ENCODE measurements at places on chromosomes 2 and 18. TPM values are rescaled to one million over a fixed set of nuclear protein-coding genes. Genes with fewer than 3 reads are reported as not detected.

DNA sequence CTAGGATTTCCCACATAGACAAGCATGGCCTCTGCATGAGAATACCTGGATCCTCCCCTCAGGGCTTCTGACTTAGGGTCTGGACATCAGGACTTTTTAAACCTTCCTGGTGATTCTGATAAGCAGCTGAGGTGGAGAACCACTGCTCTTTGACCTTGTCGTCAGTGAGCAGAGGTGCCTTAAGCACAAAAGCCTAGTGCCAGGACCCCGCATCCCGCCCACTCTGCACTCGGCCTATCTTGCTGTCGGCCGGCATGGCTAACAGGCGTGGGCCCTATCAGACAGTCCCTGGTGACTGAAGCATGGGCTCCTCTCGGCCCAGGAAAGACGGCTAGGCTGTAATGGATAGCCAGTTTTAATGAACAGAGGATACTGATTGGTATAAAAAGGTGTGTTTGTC lies 6.2 kb downstream of the ANKRD23 start:
- peaks cover under 1% of the 10 kb centered on the region for H3K36me3 ChIP-seq
- no peak overlapping the region for H3K27ac ChIP-seq
- peaks cover 8% of the 10 kb centered on the region for H3K4me1 ChIP-seq
- DNase-seq = no peak

- H3K4me1 ChIP-seq = no peaks in the 10 kb centered on the region
- no peak for DNase-seq
- H3K27me3 ChIP-seq = no peaks in the 10 kb centered on the region
- H3K27ac ChIP-seq = no peak overlapping the region
- H3K4me3 ChIP-seq = no peak overlapping the region
- H3K36me3 ChIP-seq = no peaks in the 10 kb centered on the region
These were observed 997.9 kb upstream of the CELF4 start for GRCh38 chr18:38563396-38563980.

- H3K27me3 ChIP-seq = no peaks in the 10 kb centered on the region
- peaks cover 27% of the 10 kb centered on the region for H3K4me1 ChIP-seq
- no peak overlapping the region for H3K4me3 ChIP-seq
- DNase-seq = no peak
These were observed 176.5 kb upstream of the SPRED2 start for GRCh38 chr2:65608916-65609315.

- H3K27me3 ChIP-seq = no peaks in the 10 kb centered on the region
- H3K27ac ChIP-seq = peak overlapping the region; percentile 57
- H3K36me3 ChIP-seq = no peaks in the 10 kb centered on the region
- H3K4me1 ChIP-seq = peaks cover 49% of the 10 kb centered on the region
These were observed 364.3 kb upstream of the SPHKAP start for GRCh38 chr2:228545748-228546145.

DNA sequence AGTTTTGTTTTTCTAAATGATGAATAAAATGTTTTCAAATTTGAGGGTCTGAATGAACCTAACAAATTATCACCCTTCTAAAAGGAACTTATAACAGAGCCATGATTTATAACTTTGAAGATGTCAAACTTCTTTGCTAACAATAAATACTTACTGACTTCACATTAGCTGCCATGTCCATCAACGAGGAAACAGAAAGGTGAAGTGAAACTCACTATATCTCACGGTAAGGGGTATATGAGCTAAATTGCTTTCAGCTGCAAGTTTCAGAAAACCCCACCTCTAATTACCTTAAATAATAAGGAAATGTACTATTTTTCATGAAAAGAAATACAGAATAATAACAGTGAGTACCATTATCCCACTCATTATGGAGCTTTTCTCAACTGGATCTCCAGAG lies 350.8 kb upstream of the NT5C1B start:
- no peak for DNase-seq
- H3K4me3 ChIP-seq = no peak overlapping the region
- no peak overlapping the region for H3K27ac ChIP-seq

DNA sequence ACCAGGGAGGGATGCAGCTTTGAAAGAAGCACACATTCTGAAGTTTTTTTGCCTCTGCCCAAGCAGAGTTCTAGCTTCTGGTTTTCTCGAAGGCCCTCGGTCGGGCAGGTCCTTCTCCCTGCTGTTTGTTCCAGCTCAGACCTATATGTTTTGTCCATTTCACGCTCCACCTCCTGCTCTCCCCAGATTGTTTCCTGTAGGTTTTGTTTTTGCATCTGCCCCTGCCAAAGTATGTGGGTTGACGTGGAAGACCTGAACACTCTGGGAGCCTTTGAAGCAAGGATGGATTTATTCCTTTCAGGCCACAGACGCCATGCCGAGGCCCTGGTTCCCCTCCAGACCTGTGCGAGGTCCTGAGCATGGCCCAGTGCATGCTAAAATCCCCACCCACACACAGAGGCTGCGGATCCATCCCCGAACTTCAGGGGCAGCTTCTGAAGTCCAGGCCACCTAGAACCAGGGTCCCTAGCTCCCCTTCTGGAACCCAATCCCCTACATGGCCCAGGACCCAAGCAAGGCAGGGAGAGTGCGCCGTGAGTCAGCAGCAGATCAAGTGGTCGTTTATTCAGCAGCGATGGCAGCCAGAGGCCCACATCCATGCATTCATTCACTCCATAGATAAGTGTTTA lies 205.4 kb downstream of the KLHL29 start:
- no peaks in the 10 kb centered on the region for H3K4me1 ChIP-seq
- H3K27me3 ChIP-seq = no peaks in the 10 kb centered on the region
- H3K36me3 ChIP-seq = no peaks in the 10 kb centered on the region
- DNase-seq = no peak

- peak; percentile 95 for DNase-seq
- no peaks in the 10 kb centered on the region for H3K27me3 ChIP-seq
- H3K4me1 ChIP-seq = peaks cover 49% of the 10 kb centered on the region
- H3K4me3 ChIP-seq = peak overlapping the region; percentile 16
These were observed 60.2 kb upstream of the TXNDC2 start for GRCh38 chr18:9825571-9826073.

GRCh38 chr2:235170016-235170415 lies 218.2 kb downstream of the SH3BP4 start:
- H3K27ac ChIP-seq = peak overlapping the region; percentile 98
- peak; percentile 90 for DNase-seq
- H3K4me1 ChIP-seq = peaks cover 36% of the 10 kb centered on the region
- no peaks in the 10 kb centered on the region for H3K36me3 ChIP-seq
- H3K27me3 ChIP-seq = no peaks in the 10 kb centered on the region
- peak overlapping the region; percentile 34 for H3K4me3 ChIP-seq

ANKRD62 gene
- not detected for total RNA-seq

MRPS5 gene
- 136 TPM for total RNA-seq
